ENCODE measurements at places on chromosomes 2 and 18.

GRCh38 chr2:197461057-197461456 is 7.7 kb downstream of the COQ10B start:
- no peak for DNase-seq

DNA sequence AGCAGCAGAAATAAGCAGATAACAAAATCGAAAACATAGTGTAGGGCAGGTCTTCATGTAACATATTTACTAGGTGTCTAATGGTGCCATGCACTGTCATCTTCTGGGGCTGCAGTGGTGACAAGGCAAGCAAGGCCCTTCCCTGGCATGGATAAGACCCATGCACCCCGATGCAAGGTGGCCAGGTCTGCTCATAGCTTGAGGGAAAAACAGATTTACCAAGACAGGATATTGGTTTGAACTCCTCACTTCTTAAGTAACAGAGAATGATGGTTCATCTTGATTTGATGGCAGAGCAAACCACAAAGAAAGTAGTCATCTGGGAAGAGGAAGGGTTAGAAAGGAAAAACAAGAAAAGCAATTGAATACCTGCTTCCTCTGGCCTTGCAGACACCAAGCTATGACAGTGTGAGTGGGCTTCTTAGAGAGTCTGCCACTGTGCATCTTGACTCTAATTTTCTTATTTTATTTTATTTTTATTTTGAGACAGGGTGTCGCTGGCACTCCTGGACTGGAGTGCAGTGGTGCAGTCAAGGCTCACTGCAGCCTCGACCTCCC is 35.8 kb upstream of the EML6 start:
- DNase-seq = no peak

GRCh38 chr2:222295368-222296062 is 3.3 kb downstream of the PAX3 start:
- peak; percentile 60 for DNase-seq

- DNase-seq = no peak
These were observed 101.3 kb downstream of the DYSF start for GRCh38 chr2:71554706-71555056.

- DNase-seq = no peak
These were observed 18.8 kb downstream of the ANKRD29 start for GRCh38 chr18:23643815-23644490.

- DNase-seq = no peak
These were observed 59.0 kb downstream of the GLI2 start for GRCh38 chr2:120794716-120795115.

GRCh38 chr18:51617167-51617566 is 419.7 kb upstream of the MEX3C start:
- DNase-seq = no peak

DNA sequence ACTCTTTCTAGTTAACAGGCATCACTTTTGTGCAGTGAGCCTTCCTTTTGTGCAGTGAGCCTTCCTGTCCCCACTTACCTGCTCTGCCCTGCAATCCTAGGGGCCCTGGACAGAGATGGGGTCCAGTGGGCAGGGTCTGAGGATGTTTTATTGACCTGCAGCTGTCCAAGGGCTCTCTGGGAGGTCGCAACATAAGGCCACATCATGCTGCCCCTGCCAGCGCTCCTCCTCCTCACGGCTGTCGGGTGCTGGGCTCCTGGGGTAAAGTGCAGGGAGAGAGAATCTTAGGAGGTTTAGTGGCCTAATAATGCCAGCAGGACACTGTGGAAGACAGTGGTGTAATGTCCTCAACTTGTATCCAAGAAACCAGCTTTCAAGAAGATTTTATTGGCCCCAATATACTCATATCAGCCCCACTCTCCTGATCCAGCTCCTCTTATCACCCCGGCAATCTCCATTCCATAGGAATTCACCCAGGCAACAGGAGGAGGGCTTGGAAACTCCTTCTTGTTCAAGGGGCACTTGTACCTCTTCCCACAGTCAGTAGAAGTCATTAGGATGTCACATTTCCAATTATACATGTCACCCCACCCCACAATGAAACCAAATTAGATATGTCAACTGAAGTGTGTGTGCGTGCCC is 41.9 kb upstream of the ASB18 start:
- no peak for DNase-seq

GRCh38 chr2:190837420-190837819 is 43.2 kb upstream of the GLS start:
- no peak for DNase-seq

DNA sequence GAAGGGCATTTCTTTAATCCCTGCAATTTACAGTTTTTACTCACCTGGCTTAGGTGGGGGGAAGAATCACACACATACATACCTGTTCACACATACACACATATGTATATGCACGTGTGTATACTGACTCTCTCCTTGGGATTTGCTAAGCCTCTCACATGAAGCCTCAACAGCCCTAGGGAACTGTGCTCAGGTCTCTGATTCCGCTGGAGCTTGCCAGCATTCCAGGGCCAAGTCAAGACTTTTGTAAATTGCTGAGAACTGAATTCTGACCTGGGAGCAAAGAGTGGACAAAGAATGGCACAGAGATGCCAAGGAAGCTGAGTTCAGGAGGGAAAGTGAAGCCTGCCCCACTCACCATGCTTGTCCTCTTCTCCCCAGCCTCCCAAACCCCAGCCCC is 177.3 kb downstream of the TMEM247 start:
- no peak for DNase-seq

DNA sequence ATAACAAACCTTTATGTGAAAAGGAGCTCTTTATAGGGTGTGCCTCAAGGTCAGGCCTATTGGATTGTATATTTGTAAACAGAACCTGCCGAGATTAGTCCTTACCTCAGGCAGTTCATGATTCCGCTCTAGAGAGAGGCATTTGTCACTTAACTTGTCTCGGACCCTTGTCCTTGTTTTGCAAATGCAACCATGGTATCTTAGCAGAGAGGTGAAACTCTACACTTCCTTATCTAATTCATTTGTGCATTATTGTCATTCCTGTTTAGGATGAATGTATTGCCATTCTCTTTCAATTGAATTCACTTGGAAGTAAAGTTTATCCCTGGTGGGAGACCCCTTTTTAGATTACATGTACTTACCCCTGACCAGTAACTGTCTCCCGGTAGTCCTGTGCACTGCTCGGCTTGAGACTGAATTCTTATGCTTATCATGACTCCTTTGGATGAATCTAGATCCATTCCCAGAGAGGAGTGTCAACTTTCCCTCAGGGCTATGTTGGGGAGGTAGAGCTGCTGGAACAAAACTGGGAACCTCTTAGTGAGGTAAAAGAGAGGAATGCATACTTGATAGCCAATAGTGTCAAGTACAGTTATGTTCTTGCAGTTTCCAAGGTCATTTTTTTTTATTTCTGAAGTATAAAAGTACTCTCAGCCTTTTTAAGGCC is 46.6 kb downstream of the SGPP2 start:
- no peak for DNase-seq

- DNase-seq = no peak
These were observed 75.1 kb upstream of the MAP4K4 start for GRCh38 chr2:101622210-101623030.

Data from retina (tissue), 1 donor.